ENCODE measurements at places on chromosomes 2 and 18.

- no peak for DNase-seq
Measured at GRCh38 chr2:183123117-183123958, 905 bp upstream of the NUP35 start.

DNA sequence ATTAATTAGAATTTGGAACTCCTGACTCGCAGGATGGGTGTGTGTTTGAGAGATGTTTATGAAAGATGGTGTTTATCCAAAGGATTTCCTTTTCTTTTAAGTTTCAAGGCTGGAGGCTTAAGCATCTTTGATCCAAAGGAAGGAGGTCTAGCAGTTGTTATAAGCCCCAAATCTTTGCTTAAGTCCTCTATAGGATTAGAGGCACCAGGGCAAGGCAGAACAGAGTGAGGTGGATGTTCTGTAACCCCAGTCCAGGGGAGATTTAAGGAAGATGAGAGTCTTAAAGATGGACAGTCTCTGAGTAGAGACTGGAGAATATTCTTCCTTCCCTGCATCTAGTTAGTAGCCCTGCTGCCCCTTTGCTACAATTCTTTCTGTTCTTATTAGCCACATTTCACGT lies 17.5 kb downstream of the LBH start:
- DNase-seq: no peak

DNA sequence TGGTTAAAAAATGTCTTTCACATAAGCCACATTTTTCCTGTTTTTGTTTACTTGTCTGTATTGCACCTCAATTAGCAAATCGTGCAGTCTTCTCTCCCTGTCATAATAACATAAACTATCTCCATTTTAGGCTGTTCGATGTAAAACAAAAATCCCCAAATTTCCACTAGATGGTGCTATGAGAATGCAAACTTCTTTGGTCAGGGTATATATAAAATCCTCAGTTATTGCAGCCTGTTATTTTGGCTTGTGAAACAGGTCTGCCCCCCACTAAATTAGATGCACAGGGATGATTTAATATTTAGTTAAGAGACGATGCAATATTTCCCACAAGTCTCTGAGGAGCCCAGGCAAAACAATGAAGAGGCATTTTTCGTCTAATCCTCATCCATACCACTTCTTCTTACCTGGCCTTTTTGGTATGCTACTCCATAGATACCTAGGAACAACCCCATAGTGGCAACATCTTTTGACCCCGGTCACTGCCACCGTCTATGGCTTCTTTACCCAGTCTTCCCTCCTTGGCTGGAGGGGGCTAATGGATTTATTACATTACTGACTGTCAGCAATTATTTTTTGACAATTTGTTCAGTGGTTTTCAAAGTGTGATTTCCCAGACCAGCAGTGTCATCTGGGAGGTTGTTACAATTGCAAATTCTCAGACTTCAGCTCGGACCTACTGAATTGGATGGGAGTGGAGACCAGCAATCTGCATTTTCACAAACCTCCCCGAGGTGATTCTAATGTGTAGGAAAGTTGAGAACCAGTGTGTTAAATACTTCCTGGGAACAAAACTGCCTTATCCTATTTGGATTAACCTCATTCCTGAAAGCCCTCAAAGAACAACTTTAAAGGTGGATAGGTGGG lies 117.4 kb upstream of the CWC22 start:
- DNase-seq: peak; percentile 56

- peak; percentile 94 for DNase-seq
Measured at GRCh38 chr18:58605027-58606020, 23.6 kb downstream of the ALPK2 start.

- no peak for DNase-seq
Measured at GRCh38 chr2:240469239-240469636, 33.8 kb downstream of the GPC1 start.

GRCh38 chr2:11343368-11343649 lies 1.1 kb downstream of the ROCK2 start:
- DNase-seq: no peak

- DNase-seq: no peak
Measured at GRCh38 chr2:145412155-145412554, 892.2 kb upstream of the ZEB2 start.

DNA sequence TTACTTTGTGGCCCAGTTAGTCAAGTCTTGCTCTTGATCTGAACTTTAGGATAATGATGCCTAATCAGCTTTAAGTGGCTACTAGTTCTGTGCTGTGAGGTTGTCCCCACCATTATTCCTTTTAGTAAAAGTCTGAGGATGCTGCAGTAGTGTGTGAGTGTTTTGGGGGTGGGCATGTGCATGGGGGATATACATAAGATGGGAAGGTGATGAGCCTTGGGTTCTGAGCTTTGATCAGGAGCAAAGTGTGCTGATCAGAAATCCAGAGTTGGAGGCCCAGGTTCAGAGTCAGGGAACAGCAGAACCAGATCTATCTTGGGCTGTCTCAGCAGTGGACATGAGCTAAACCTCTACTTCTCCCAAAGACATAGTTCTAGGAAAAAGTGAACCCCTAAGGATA lies 66.8 kb downstream of the POLE4 start:
- no peak for DNase-seq

Measured in amniotic epithelial cell (primary cell).